ENCODE measurements at places on chromosomes 2 and 18.

DNA sequence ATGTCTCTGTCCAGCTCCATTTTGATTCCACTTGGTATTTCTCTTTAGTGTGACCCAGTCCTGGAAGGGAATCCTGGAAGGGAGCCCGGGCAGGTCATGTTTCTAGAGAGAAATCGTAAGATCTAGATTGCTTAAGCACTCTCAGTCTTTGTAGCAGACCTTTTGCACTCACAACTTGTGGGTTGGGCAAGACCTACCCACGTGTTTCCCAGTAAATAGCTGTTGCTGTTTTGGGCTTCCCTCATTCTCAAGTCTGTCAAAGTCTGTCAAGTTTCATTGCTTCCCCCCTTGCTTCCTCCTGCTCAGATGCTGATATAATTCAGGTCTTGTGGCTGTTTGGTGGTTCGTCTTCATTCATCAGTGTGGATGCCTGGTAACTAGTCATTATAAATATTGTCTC lies 17.4 kb upstream of the NEMP2 start:
- DNase-seq = peak; percentile 25

GRCh38 chr2:136332436-136333095 lies 214.6 kb upstream of the CXCR4 start:
- DNase-seq = no peak

DNA sequence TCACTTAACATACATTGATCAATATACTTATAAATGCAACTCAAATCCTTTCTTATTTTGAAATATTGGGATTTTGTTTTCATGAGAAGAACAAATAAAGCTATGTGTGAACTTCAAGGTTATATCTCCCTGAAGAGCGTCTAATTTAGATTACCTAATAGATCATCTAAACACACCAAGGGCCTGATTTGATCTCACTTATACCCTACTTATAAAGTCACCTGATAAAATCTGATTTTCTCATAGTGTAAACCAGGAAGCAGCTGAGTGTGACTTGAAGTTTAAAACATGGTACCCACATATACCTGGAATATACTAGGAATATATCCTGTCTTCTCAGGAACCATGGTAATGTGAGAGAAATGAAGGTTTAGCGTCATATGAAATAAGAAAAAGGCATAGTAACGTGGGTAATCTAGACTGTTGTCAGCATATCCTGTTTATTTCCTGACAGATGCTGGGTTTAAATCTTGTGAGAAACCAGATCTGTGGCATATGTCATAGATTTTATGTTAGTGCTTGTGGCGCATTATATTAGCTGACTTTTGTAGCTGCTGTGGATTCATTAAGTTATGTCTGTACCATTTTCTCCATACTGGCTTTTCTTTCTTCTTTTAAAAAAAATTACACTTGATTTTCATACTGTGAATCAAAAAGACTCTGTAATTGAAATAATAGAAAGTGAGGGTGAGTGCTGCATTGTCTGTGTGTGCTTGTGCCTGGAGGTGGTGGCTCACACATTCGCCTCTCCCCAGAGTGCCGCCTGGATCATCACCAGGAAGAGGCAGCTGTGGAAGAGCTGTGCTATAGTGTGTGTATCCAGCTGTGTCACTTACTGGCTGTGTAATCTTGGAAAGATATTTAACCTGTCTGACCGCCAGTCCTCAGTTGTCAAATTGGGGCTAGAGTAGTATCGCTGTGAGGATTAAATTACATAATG lies 164.0 kb downstream of the MYO3B start:
- no peak for DNase-seq

GRCh38 chr2:64392529-64392928 lies 61.4 kb upstream of the LGALSL start:
- no peak for DNase-seq

GRCh38 chr2:168439536-168439935 lies 16.5 kb upstream of the CERS6 start:
- no peak for DNase-seq

DNA sequence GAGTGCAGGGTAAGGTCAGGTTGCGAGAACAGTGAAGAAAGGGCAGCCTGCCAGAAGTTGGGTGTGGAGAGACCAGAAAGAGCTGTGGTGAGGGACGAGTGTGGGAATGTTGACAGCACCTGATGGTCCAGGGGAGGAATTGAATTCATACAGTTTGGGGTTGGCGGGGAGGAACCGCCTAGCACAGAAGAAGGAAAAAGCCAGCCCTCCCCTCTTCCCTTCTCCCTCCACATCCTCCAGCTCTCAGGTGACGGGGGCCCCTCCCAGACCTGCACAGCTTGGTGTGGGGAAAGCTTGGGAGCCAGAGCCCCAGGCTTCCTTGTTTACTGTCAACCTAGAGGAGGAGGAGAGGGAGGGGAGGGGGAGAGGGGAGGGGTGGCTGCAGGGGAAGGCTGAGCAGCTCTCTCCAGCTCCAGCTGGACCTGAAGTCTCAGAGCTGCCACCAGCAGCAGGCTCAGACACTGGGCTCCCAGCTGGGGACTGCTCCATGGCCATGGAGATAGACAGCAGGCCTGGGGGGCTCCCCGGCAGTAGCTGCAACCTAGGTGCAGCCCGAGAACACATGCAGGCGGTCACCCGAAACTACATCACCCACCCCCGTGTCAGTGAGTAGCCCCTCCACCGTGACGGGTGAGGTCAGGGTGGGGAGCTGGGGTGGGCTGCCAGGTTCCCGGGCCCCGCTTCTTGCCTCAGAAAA lies at the start of gene ATP6V1B1:
Gene ATP6V1B1, plus strand, starts transcription at position 433 of the 697 bp plus-strand sequence. Its CDS starts 55 bp downstream, at position 488.
- DNase-seq = no peak

GRCh38 chr2:240146627-240147278 lies 6.3 kb upstream of the OTOS start:
- no peak for DNase-seq

DNA sequence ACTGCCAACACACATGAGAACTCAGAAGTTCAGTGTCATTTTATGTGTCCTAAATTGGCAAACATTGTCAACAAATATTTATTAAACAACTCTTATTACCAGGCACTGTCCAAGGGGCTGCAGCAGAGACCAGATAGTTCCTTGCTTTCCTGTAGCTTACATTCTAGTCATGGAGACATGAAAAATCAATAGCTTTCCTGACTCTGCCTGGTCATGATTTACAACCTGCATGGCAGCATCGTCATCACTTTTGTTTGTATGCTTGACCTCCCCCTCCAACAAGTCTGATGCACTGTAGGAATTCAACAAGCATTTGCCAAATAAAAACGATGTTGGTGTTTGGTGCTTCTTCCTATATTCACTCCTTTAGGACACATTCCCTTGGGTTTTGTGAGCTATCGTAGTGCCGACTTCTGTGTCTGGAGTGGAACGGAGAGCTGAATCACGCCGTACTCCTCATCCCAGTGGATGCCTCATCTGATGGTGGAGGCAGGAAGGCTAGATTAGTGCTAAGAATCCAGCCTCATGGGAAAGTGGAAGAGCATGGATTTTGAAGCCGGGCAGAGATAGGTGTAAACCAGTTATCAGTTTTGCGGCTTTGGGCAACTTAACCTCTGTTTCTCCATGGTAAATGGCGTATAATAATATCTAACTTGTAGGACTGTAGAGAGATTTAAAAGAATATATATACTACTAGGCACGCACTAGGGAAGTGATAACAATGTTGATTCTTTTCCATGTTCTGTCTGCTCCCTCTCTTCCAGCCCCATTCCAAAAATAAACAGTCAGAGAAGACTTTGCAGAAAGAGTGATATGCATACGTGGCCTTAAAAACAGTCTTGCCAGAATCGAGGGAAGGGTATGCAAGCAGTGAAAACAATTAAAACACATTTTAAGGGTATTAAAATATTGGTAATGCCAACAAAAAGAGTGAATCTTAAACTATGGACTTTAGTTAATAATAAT lies 120.5 kb upstream of the ZFP36L2 start:
- no peak for DNase-seq

- DNase-seq = no peak
Measured at GRCh38 chr2:210531482-210531881, 24.9 kb upstream of the CPS1 start.

GRCh38 chr2:47079515-47080412 lies 75.3 kb downstream of the STPG4 start:
- no peak for DNase-seq

DNA sequence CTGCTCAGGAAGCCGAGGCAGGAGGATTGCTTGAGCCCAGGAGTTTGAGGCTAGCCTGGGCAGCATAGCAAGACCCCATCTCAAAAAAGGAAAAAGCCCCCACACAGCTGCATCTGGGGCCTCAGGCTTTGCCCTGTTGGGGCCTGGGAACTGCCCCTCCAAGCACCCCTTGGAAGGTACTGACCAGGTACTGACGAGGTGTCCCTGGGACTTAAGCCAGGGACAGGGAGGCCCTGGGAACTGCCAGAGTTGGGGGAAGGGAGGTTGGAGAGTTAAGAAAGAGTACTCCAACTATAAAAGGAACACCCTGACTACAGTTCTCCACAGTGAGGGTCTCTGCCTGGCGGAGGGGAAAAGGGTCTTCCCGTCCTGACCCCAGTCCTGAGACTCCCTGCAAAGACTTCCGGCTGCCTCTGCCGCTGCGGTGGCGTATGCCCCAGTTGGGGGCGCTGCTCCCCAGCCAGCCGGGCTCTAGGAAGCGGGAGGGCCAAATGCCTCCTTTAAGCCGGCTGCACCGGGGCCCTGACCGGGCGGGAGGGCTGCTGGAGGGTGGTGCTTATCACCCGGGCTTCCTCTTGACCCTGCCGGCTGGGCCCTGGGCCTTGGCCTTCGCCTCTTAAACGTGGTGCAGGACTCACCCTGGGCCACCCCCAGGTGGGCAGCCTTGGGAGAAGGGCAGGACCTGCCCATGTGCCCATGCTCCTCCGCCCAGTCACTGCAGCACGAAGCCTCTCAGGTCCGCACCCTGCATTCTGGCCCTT lies 12.8 kb downstream of the SLC30A3 start:
- DNase-seq = peak; percentile 82

- DNase-seq = peak; percentile 45
Measured at GRCh38 chr2:113791697-113792590, 35.5 kb upstream of the SLC35F5 start.

DNA sequence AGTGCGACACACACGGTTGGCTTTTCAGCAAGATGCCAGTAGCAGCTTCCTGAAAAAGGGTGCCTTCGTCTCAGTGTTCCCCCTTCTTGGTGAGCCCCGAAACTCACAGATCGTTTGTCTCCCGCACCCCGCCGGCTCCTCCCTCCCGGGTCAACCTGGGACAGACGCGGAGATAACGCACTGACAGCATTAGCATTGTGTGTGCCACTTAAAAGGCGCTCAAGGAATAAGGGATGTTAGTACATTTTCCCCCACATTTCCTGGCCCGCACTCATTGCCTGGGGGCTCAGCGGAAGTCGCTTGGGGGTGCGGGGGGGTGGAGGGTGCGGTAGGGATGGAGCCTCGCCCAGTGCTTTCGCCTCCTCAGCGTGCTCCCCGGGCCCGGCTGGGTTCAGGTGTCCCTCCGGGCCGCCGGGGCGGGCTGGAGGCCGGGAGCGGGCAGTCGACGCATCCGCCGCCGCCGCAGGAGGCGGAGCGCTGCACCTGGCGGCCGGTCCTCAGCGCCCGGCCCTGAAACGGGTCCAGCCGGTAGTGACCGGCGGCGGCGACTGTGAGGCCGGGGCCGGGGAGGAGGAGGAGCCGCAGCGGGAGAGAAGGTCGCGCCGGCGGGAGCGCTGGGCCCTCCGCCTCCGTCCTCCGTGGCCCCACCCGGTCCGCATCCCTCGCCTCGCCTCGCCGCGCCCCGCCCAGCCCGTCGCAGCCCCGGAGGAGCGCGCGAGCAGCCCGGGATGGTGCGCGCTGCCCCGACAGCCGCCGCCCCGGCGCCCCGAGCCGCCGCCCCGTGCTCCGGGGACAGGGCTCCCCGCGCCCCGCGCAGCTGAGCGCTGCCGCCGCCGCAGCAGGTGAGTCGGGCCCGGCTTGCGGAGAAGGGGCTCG lies at the start of gene MFSD6:
Gene MFSD6, plus strand, starts transcription at position 694 of the 876 bp plus-strand sequence. CDS start 27,675 bp downstream, outside the sequence.
- peak; percentile 74 for DNase-seq

DNA sequence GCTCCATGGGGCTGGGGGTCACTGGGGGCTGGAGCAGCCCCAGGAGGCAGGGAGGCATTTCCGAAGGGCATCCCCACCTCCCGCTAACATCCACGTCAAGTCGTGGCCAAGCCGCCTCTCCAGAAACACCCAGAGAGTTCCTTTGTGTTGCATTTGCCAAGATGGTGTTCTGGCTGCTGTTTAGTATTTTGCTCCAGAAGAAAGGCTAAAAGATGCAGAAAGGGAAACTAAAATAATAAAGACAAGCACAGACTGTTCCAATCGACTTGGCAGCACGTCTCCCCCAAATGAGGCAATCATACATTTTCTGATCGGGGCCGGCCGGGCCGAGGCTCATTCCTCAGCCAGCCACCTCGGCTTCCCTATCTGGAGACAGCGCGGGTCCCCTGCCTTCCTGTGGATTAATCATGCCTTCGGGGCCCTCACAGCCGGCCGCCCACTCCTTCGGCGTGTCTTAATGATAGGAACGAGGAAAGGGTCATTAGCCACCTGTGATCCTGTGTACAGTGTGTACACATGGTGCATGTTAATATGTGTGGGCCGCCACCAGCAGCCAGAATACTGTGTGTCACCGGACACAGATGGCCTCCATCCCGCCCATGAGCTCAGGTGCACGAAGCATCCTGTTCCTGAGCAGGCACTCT lies 169.2 kb downstream of the KLHL29 start:
- no peak for DNase-seq

DNA sequence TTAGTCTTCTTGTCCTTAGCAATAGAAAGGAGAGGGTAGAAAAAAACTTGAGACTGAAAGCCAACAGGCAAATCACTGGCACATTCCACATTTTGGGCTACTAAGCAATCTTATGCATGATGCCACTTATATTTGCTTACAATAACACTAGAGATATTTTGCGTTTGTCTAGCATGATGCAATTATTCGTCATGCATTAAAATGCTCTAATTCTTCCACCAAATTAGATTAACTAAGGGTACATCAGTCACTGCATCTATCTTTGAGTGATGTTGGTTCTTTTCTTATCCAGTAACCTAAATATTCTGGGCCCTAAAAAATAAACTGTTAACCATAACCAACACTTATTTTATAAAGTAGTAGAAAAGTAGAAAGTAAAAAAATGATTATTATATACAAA lies 1311.7 kb upstream of the CDH2 start:
- no peak for DNase-seq

DNA sequence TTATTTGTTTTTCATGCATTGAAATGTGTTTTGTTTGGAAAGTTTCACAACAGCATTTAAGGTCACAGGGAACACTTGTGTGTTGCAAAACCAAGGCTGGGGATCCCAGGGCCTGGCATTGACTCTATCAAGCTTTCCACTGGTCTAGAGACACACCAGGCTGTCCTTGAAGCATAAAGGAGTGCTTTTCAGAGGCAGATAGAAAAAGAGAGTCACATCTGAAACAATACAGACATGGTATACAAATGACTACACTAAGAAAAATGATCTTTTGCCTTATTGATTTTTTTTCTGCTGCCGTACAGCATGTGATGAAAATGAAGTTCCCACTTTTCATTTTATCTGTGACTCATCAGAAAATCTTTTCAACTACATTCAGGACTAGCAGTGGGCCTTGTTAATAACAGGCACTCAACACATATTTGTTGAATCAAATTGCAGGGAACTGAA lies 61.9 kb upstream of the ZCCHC2 start:
- DNase-seq = no peak

DNA sequence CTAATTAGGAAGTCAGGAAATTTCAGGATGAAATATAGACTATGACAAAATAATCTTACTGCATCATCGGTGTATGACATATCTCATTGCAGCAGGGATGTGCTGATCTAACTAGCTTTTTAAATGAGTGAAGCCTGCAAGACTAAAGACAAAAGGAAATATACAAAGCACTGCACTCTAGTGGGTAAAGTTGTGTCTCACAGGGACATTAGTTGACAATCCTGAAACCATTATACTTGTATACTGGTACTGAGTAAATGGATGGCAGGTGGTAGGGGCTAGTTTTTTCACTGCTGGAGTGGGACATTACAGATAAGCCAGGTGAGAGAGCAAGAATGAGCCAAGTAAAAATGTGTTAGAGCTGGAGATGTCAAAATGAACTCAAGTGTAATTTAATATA lies 317.5 kb upstream of the RAB6C start:
- DNase-seq = no peak
